T-cell (primary cell): ENCODE measurements at places on chromosomes 12 and 14.
A peak's percentile ranks its signal among the peaks of the same experiment; 100 is the strongest.

DNA sequence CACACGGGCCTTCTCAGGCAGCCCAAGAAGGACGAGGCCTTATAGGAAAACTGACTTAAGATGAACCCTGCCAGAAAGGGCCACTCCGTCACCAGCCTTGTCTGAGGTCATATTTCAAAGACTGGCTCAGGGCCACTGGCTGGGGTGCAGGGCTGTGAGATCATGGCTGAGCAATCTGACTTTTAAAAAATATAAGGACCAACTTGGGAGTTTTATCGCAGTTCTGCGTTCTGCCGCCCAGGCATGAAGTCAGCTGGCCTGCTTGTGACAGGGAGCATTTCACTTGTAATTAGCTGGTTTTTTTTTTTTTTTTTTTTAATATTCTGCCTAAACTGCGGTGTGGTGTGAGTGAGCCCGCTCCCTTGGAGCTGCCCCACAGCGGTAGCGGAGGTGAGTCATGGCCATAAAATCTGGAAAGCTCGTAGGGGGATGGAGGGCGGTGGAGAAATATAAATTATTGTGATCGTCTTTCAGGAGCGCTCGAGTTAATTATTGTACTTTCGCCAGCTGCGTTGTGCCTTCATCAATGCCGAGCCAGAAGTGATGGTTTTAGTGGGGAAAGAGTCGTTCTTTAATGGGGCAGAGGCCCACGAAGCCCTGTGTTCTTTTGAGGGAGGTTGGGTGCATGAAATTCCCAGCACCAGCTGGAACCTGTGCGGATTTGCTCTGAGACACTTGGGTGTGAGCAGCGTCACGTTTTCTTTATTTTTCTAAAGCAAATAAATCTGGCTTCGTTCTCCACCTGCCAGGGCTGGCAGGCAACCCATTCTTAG, 231.9 kb downstream of the C12orf75 start:
- no peak for DNase-seq

DNA sequence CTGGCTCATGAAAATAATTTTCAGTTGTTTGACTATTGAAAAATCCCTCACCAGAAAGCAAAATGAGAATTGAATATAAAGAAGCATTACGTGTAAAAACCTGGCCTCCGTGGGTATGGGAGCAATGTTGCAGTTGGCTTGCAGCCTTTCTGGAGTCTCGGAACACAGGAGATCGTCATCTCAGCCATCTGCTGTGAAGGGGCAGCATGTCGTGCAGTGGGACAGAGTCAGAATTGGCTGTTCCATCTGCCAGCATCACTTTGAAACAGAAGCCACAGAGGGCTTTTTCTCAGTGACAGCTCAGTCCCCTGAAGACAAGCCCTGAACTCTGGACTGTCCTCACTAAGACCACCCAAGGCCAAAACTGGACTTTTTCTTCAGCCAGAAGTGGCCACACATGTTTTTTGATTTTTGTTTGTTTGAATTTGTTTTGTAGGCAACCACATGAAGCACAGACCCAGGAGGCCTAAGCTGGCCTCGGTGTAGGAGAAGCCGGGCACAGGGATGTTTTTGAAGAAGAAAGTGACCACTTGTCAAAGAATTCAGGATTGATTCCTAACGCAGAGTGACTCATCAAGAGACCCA, 170.8 kb upstream of the DYRK2 start:
- no peak for DNase-seq

- DNase-seq: no peak
Observed at GRCh38 chr12:39935275-39935674, 170.6 kb downstream of the SLC2A13 start.

DNA sequence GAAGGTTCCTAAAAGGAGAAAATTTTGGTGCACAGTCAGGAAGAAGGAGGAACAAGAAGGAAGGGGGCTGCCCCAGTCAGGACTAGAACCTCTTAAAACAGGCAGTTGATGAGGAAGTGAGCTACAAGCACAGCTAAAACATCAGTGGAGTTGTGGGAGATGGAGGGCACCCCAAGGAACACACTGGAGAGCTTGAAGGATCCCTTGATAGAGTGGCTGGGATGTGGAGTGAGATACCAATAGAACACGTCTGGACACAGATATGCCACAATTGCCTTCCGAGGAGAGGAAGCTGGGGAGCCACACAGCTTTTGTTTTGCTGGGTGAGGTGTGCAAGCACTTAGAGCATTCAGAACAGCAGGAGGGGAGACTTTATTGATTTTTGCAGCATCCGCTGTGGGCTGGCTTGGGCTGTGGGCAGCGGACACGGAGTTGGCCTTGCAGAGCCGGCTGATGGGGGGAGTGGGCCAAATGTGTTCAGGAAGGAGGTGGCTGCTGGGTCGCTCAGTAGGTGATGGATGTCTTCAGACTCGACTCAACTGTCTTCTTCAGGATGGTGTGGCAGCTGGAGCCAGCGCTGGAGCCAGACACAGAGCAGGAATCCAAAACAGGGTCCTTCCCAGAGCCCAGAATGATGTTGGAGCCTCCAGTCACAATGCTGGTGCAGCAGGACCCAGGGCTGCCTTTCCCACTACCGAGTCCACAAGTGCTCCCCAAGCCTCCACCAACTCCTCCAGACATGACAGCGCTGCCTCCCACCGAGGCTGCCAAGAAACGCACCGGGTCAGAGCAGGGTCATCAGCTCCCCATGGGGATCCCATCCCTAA, 4.7 kb upstream of the KRT79 start:
- no peak for DNase-seq

DNA sequence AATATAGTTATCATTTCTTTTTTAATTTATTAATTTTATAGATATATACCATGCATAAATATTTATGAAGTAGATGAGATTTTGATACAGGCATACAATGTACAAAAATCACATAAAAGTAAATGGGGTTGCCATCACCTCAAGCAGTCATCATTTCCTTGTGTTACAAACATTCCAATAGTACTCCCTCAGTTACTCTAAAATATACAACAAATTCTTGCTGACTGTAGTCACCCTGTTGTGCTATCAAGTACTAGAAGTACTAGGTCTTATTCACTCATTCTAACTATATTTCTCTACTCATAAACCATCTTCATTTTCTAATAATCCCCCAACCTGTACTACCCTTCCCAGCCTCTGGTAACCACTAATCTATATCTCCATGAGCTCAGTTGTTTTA, 432.6 kb upstream of the SYT1 start:
- DNase-seq: no peak

DNA sequence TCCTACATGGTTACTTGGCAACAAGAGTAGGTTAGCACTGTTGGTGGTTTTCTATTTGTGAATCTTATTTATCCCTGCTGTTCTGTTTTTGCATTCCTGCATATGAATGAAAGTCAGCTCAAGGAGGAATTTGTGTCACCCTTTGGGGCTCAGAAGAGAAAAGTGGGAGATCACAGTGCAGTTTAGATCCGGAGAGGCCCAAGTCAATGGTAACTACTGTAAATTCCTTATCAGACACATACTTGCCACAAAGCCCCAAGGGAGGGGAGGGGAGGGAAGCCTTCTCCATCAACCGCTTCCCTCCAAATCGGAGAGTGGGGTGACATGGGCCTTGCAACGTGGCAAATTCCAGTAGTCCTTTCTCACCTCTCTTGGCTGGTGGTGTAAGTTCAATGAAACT, 15.0 kb downstream of the GSG1 start:
- DNase-seq: no peak

- DNase-seq: no peak
Observed at GRCh38 chr14:80117876-80118275, 93.4 kb downstream of the DIO2 start.

- peak; percentile 19 for DNase-seq
Observed at GRCh38 chr14:30375296-30375892, 183.6 kb upstream of the G2E3 start.
